Uterine smooth muscle cell (primary cell): ENCODE measurements at places on chromosomes 11 and 22. TPM values are rescaled to one million over a fixed set of nuclear protein-coding genes. Genes with fewer than 3 reads are reported as not detected.

Gene TP53I11
- 9.7 and 13.1 TPM in 2 replicates for total RNA-seq

Gene C22orf42
- not detected in 2 replicates for total RNA-seq

Gene FIBIN
- 9.4 and 65.4 TPM in 2 replicates for total RNA-seq

Gene COMT
- 210 and 308 TPM in 2 replicates for total RNA-seq

Gene DAGLA
- total RNA-seq = 3.5 and 3.8 TPM in 2 replicates

Gene NCF4
- not detected in 2 replicates for total RNA-seq

Gene CAT
- total RNA-seq = 64.2 and 99.2 TPM in 2 replicates

Gene POU2AF1
- total RNA-seq = not detected in 2 replicates
